ENCODE measurements at places on chromosomes 7 and 10. TPM values are rescaled to one million over a fixed set of nuclear protein-coding genes. Genes with fewer than 3 reads are reported as not detected.

DNA sequence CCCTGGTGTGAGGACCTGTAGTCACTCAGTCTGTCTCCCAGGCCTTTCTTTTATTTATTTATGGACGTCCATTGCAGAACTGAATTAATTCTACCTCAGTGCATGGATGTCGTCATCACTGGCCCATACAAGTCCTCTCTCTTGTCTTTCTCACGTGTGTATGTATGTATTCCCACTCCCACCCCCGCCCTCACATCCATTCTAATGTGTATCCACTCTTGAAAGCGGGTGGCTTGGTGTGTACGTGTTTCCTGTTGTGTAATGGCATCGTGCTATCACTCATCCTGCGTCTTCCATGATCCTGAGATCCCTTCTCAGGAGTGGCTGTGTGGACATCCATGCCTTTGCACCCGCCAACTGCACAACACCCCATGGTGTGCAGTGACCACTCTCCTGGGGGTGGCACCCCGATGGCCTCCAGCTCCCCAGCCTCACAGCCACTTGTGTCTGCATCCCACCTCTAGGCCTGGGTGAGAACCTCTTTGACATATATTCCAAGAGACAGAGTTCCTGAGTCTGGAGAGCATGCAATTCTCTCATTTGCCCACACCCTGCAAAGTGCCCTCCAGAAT, 3.0 kb upstream of the AOC1 start:
- no peak overlapping the region for H3K4me3 ChIP-seq
- no peaks in the 10 kb centered on the region for H3K27me3 ChIP-seq
- no peaks in the 10 kb centered on the region for H3K36me3 ChIP-seq
- no peak overlapping the region for H3K27ac ChIP-seq
- H3K4me1 ChIP-seq, result no peaks in the 10 kb centered on the region
- no peak for DNase-seq

DNA sequence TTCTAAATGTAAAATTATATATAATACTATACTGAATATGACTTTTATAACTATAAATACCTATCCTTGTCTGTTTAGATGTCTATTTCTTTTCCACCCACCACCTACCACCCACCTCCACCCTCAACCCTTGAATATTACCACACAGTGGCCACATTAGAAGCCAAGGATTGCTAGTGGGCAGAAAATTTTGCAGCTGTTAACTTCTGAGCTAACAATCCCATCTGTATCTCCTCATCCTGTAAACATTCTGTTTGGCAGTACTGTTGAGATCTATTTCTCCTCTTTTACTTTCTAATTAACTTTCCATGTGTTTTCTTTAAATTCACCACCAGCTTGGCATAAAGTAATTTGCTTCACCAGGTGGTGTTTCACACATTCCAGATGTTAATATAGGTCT, 281.1 kb upstream of the BMPER start:
- H3K4me1 ChIP-seq, result no peaks in the 10 kb centered on the region
- no peak overlapping the region for H3K27ac ChIP-seq
- H3K4me3 ChIP-seq, result no peak overlapping the region
- DNase-seq, result no peak

DNA sequence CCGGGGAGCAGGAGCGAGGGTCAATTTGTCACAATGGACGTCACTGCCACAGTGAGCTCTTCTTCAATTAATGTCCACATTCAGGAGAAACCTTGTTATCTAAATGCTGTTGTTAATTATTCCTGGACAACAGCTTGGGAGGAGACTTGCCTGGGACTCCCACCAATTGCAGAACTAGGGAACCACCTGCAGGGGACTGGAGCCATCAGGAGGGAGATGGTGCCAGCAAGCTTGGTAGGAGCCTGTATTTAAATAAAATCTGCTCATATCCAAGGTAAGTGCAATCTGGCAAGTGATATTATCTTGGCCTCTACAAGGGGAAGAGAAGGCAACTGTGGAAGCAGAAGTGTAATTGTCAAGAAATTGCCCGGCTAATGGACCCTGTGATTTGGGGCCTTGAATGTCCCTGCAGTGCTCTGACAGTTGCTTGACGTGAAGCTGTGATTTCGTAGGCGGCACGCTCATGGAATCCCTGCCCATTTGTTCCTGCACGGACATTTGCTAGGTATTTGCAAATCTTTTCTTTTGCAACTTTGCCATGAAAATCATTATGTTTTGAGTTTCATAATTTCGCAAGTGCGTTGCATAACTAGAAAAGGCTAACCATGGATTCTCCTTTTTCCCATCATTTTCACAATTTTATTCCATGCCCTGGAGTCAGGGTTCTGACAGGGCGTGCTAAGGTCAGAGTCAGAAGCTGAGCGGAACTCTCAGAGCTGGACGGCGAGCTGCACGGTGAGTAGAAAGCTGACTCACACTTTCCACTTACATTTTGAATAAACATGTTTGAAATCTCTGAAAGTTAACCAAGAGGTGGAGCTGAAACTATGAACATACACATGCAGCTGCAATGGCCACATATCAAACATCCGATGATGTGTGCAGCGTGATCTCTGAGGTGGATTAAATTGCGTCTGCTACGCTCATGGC, 84.9 kb upstream of the TCERG1L start:
- peak; percentile 74 for DNase-seq
- no peaks in the 10 kb centered on the region for H3K27me3 ChIP-seq
- H3K4me3 ChIP-seq, result no peak overlapping the region
- no peak overlapping the region for H3K27ac ChIP-seq

DNA sequence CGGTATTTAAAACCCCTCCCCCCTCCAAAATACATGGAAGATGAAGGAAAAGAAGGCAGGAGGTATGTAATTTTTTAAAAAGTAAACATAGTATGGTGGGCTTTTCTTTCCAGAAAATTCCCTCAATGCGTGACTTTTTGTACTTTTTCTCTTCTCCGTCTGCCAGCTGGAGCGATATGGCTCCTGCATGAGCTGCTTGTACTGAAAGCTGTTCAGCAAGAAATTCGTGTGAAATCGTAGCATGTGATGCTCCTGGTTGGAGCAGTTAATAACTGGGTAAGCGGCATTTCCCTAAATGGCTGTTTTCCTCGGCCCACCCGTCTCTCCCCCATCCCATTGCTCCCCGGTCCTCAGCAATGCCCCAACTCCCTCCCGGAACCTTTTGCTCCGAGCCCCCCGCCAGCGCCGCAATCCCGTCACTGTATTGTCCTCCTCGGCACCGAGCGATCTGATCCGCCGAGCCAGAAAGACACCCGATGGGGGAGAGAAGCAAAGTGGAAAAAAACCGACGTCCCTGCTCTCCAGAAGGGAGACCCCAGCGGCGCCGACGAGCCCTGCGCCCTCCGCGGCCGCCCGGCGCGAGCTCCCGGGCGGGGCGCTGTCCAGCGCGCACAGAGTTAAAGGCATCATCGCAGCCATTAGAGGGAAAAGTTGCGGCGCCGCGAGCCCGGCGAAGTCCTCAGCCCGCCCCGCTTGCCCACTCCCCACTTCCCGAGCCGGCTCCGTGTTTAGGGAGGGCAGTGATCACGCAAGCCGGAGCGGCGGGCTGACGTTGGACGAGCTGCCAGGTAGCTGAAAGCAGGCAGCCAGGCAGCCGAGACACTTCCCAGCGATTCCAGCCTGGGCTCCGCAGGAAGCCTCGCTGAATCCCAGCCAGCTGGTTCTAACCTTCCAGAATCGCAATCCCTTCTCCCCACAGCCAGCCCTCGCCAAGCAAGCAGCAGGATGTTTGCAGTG, at the start of gene VSTM2A:
Gene VSTM2A, plus strand, starts transcription at position 707 of the 957 bp plus-strand sequence. CDS start 356 bp downstream, outside the sequence.
- no peak for DNase-seq
- H3K36me3 ChIP-seq, result no peaks in the 10 kb centered on the region
- H3K27me3 ChIP-seq, result no peaks in the 10 kb centered on the region
- H3K4me3 ChIP-seq, result peak within 1 kb of the TSS; percentile 18

DNA sequence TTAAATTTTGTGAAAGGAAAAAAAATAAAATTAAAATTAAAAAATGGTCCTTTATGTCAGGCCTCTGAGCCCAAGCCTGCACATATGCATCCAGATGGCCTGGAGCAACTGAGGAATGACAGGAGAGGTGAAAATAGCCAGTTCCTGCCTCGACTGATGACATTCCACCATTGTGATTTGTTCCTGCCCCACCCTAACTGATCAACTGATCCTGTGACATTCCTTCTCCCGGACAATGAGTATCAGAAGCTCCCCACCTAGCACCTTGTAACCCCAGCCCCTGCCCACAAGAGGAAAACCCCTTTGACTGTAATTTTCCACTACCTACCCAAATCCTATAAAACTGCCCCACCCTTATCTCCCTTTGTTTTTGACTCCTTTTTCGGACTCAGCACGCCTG, 972.2 kb upstream of the GHITM start:
- H3K27me3 ChIP-seq, result no peaks in the 10 kb centered on the region
- H3K4me3 ChIP-seq, result no peak overlapping the region
- no peaks in the 10 kb centered on the region for H3K4me1 ChIP-seq
- DNase-seq, result no peak
- no peaks in the 10 kb centered on the region for H3K36me3 ChIP-seq

- no peaks in the 10 kb centered on the region for H3K36me3 ChIP-seq
- no peak overlapping the region for H3K27ac ChIP-seq
- H3K27me3 ChIP-seq, result no peaks in the 10 kb centered on the region
- no peak for DNase-seq
- H3K4me1 ChIP-seq, result no peaks in the 10 kb centered on the region
These were observed 546.7 kb downstream of the MAGI2 start for GRCh38 chr7:78906735-78907134.

- no peak overlapping the region for H3K4me3 ChIP-seq
- no peak overlapping the region for H3K27ac ChIP-seq
- no peaks in the 10 kb centered on the region for H3K27me3 ChIP-seq
- no peaks in the 10 kb centered on the region for H3K36me3 ChIP-seq
- DNase-seq, result no peak
These were observed 91.8 kb upstream of the KCNIP2 start for GRCh38 chr10:101935431-101935830.

- no peaks in the 10 kb centered on the region for H3K36me3 ChIP-seq
- H3K4me3 ChIP-seq, result no peak overlapping the region
- no peak for DNase-seq
- H3K27ac ChIP-seq, result no peak overlapping the region
These were observed 89.8 kb downstream of the CREM start for GRCh38 chr10:35216303-35216905.

DNA sequence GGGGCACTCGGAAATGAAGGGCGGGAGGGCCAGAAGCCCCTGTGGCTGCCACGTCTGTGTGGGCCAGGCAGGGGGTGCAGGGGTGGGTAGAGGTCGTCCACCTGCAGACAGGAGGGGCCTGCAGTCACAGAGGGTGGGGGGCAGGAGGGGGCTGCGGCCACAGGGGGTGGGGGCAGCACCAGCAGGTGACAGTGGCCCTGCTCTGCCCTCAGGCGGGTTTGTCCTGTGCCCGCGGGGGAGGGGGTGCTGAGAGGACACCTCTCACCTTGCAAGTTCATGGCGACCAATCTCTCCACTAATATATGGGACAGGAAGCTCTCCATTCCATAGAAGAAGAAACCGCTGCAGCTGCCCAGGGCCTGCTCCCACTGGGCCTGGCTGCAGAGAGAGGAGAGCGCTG, 26.6 kb upstream of the NKX6-2 start:
- H3K27ac ChIP-seq, result no peak overlapping the region
- no peaks in the 10 kb centered on the region for H3K4me1 ChIP-seq
- no peaks in the 10 kb centered on the region for H3K36me3 ChIP-seq
- H3K27me3 ChIP-seq, result no peaks in the 10 kb centered on the region
- no peak overlapping the region for H3K4me3 ChIP-seq

The POU6F2 gene
- total RNA-seq, result 0.24 TPM

The DNAH11 gene
- total RNA-seq, result 3.2 TPM

The DKK1 gene
- 0.56 TPM for total RNA-seq

The PTPRZ1 gene
- 0.87 TPM for total RNA-seq

The SPAM1 gene
- not detected for total RNA-seq

The C7orf33 gene
- total RNA-seq, result not detected

The TMEM106B gene
- total RNA-seq, result 39.2 TPM

The ADCY1 gene
- total RNA-seq, result 1.7 TPM

The SMO gene
- total RNA-seq, result 47.8 TPM

All from ovary (tissue), 10 donors.